ENCODE measurements at places on chromosomes 16 and 17.

- no peak for DNase-seq
These were observed 3.2 kb downstream of the DEXI start for GRCh38 chr16:10938796-10939648.

- DNase-seq: no peak
These were observed 139.0 kb upstream of the ZFHX3 start for GRCh38 chr16:73186752-73187601.

GRCh38 chr17:75834279-75834920, 9.8 kb downstream of the UNC13D start:
- no peak for DNase-seq

DNA sequence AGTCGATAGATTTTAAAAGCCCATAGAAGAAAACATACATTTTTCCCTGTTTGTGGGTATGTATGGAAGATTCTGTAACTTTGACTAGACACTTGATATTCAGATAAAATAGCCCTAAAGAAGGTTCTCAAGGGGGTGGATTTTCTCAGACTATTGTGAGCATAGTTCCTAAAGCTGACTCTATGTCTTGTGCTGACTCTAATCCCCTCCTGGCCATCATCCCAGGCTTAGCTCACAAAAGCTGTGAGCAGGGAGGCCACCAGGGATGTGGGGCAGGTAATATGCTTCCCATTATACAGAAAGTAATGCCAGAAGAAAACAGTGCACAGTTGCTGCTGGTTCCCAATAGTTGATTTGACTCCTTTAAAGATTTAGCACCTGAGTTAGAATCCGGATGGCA, 32.0 kb downstream of the CDH13 start:
- peak; percentile 73 for DNase-seq

GRCh38 chr16:19172098-19172780, 4.2 kb downstream of the SYT17 start:
- no peak for DNase-seq

GRCh38 chr16:54459509-54460262, 173.1 kb upstream of the IRX3 start:
- no peak for DNase-seq

GRCh38 chr17:4554997-4555799, at the start of gene MYBBP1A:
Gene MYBBP1A, minus strand, starts transcription at chr17:4555384. Its CDS starts 60 bp downstream, at chr17:4555324.
- DNase-seq: peak; percentile 68
